ENCODE measurements at places on chromosomes 5 and 9.

- H3K4me3 ChIP-seq = no peak overlapping the region
- DNase-seq = no peak
- peaks cover 9% of the 10 kb centered on the region for H3K36me3 ChIP-seq
- H3K27me3 ChIP-seq = no peaks in the 10 kb centered on the region
- peak overlapping the region; percentile 30 for H3K27ac ChIP-seq
Observed at GRCh38 chr5:76413746-76414145, 10.7 kb downstream of the IQGAP2 start.

- no peaks in the 10 kb centered on the region for H3K4me1 ChIP-seq
- H3K27ac ChIP-seq = no peak overlapping the region
- H3K27me3 ChIP-seq = no peaks in the 10 kb centered on the region
- H3K4me3 ChIP-seq = no peak overlapping the region
Observed at GRCh38 chr5:41057940-41058339, 13.2 kb downstream of the MROH2B start.

- H3K4me1 ChIP-seq = no peaks in the 10 kb centered on the region
- H3K4me3 ChIP-seq = no peak overlapping the region
- H3K36me3 ChIP-seq = no peaks in the 10 kb centered on the region
- no peak for DNase-seq
- H3K27ac ChIP-seq = no peak overlapping the region
Observed at GRCh38 chr9:17894501-17895160, 315.8 kb downstream of the SH3GL2 start.

GRCh38 chr9:35306283-35306682 is 144.5 kb downstream of the UNC13B start:
- H3K36me3 ChIP-seq = no peaks in the 10 kb centered on the region
- no peaks in the 10 kb centered on the region for H3K27me3 ChIP-seq
- H3K4me1 ChIP-seq = no peaks in the 10 kb centered on the region
- H3K27ac ChIP-seq = no peak overlapping the region
- no peak for DNase-seq

- DNase-seq = no peak
- H3K27ac ChIP-seq = no peak overlapping the region
- H3K4me1 ChIP-seq = peaks cover 7% of the 10 kb centered on the region
- H3K36me3 ChIP-seq = no peaks in the 10 kb centered on the region
- no peaks in the 10 kb centered on the region for H3K27me3 ChIP-seq
- H3K4me3 ChIP-seq = no peak overlapping the region
Observed at GRCh38 chr5:61735531-61735930, 403.5 kb downstream of the ZSWIM6 start.

- no peak overlapping the region for H3K4me3 ChIP-seq
- H3K36me3 ChIP-seq = no peaks in the 10 kb centered on the region
- no peak overlapping the region for H3K27ac ChIP-seq
- no peaks in the 10 kb centered on the region for H3K4me1 ChIP-seq
- no peak for DNase-seq
Observed at GRCh38 chr5:134638760-134639201, 6.2 kb upstream of the SAR1B start.

GRCh38 chr5:59390074-59390659 is 503.4 kb downstream of the PDE4D start:
- DNase-seq = peak; percentile 48
- no peaks in the 10 kb centered on the region for H3K4me1 ChIP-seq
- no peaks in the 10 kb centered on the region for H3K36me3 ChIP-seq
- H3K27me3 ChIP-seq = no peaks in the 10 kb centered on the region

DNA sequence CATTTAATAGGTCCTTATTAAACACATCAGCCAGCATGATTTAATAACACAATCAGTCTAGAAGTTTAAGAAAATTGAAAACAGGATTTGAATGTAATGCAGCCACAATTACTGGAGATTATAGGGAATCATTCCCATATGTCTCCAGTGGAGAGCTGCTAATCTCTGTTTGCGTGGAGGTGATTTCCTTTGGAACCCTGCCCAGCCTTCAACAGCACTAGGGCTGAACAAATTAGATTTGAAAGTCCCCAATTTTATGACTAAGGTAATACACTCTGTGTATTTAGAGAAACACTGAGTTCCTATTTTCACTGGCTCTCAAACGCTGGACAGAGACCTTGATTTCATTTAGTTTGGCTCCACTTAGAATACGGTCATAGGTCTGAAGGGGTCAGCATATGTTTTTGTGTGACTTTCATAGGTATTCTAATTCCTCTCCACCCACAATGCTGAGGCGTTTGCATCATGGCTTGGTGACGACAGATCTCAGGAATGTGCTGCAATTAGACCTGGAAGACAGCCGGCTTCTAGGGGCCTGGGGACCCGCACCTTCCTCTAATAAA is 508.3 kb downstream of the EBF1 start:
- no peak overlapping the region for H3K4me3 ChIP-seq
- no peaks in the 10 kb centered on the region for H3K36me3 ChIP-seq
- peak; percentile 9 for DNase-seq
- no peak overlapping the region for H3K27ac ChIP-seq

DNA sequence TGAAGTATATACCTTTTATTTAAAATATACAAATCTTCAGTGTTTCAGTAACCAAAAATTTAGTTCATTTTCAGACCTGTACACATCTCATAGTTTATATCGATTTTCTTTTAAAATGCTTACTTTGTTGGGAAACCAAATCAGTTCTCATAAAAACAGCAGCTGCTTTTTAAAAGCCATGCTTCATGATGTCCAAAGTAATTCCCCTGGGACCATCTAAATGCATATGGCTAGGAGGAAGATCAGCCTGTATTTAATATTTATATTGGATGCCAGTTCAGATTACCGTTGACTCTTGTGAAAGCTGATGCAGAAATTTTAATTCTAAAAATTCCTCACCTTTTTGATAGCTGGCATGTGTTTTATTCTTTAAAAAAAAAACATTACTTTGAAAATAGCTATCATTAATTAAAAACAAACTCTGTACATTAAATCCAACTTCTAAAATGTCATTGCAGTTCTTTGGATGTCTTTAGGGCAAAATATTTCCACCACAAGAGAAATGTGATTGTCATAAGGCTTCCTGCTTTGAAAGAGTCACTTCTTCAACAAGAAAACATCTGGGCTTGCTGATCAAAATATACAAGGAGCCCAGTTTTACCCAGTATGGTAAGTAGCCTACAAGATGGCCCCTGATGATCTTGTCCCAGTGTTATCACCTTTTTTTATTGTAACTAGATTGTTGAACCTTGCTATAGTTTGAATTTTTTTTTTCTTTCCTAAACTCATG is 1242.9 kb upstream of the CDH6 start:
- no peak overlapping the region for H3K4me3 ChIP-seq
- no peak overlapping the region for H3K27ac ChIP-seq
- no peak for DNase-seq
- H3K27me3 ChIP-seq = no peaks in the 10 kb centered on the region

DNA sequence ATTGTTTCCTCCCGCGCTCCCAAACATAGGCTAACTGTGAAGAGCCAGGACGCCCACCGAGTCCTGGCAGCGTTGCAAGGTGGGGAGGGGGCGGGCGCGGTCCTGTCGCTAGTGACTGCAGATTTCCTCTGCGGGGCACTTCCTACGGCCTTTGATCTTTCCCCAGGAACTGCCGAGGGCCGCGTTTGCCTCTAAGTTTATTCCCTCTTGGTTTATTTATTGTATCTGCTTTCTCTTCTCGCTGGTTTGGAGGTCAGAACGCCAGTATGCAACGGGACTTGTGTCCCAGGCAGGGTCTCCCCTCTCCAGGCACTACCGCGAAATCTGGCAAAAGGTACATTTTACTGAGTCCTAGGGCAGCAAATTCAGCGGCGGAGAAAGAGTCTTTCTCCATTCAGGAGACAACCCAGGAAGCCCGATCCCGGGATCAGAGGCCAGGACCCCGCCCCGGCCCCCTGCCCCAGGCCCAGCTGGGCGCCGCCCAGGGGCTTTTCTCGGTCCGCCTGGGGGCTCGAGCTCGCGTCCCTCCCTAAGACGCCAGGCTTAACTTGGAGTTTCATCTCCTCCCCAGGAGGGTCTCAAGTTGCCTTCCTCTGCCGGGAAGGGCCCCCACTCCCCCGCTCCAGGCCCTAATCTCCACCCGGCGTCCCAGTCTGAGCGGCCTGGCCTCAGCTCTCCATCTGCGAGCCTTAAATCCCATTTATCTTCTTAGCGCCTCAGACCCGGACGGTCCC is 884 bp upstream of the EGFLAM start:
- H3K27ac ChIP-seq = no peak overlapping the region
- peaks cover 92% of the 10 kb centered on the region for H3K27me3 ChIP-seq

DNA sequence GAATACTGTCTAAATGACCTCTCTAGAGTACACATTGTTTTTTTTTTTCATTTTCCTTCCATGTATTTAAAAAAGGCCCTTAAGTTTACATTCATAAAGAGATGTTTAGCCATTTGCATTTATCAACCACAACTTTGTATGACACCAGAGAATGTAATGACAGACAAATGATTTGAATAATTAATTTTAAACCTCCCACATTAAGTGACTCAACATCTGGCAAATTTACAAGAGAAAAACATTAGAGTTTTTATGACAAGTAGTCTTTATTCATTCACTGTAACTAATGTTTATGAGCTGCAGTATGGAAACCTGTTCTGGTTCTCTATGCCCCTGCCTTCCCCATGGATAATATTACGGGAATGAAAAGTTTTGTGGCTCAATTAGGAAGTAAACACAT is 1093.8 kb upstream of the CDH9 start:
- no peaks in the 10 kb centered on the region for H3K27me3 ChIP-seq
- no peak overlapping the region for H3K27ac ChIP-seq
- H3K4me3 ChIP-seq = no peak overlapping the region
- no peaks in the 10 kb centered on the region for H3K4me1 ChIP-seq
- H3K36me3 ChIP-seq = no peaks in the 10 kb centered on the region
- DNase-seq = no peak

GRCh38 chr5:44294516-44294915 is 94.7 kb downstream of the FGF10 start:
- no peak overlapping the region for H3K27ac ChIP-seq
- no peak for DNase-seq
- H3K4me3 ChIP-seq = no peak overlapping the region
- no peaks in the 10 kb centered on the region for H3K36me3 ChIP-seq

DNA sequence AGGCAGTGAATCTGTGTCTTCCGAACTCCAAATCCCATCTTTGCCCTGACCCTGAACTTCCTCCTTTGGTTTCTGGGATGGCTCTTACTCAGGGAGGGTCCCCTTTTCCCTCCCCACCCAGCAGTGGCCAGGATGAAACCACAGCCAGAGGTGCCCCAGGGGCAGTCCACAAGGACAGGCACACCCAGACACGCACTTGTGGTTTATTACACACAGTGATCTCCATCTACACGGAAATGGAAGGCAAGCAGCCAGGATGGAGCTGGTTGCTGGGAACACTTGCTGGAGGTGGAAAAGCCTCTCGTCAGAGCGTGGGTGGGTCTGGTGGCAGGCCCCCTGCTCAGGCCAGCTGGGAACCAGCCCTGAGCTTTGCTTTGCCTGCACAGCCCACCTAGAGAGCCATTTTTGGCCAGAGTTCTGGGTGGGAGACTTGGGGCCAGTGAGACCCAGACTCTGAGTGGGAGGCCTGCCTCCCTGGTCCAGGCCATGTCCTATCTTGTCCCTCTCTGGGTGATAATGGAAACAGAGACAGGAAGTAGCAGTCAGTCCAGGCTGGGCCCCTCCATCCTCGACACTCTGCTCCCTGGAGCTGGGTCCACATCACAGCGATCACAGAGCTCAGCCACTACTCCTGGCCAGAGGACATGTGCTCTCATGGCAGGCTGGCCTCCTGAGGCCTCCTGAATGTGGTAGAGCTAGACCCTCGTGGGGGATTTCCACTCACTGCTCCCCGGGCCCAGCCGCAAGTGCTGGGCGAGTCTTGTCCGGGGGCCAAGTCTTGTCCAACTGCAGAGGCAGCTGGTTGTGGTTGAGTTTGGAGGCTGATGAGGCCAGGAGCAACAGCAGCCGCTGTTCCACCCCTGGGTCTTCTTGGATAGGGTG is 5.1 kb upstream of the PHYKPL start:
- no peak overlapping the region for H3K4me3 ChIP-seq
- no peaks in the 10 kb centered on the region for H3K27me3 ChIP-seq
- H3K27ac ChIP-seq = peak overlapping the region; percentile 59
- DNase-seq = no peak

DNA sequence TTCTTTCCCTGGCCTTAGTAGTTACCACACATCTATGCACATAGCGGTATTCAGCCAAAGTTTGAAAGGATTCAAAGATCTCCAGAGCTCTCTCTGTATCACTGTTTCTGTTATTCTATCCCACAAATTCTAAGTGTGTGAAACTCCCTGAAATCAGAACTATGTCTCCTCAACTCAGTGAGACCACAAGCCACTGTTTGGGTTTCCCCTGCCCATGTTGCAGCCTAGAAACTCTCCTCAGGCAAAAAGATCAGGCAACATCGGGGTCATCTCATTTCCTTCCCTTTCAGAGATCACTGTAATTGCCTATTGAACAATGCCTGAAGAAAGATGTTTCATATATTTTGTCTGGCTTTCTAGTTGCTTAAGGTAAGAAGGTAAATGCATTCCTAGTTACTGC is 135.6 kb downstream of the TMC1 start:
- no peak overlapping the region for H3K27ac ChIP-seq
- H3K4me3 ChIP-seq = no peak overlapping the region
- H3K4me1 ChIP-seq = no peaks in the 10 kb centered on the region
- H3K36me3 ChIP-seq = no peaks in the 10 kb centered on the region
- no peak for DNase-seq

GRCh38 chr5:92605591-92605990 is 975.4 kb downstream of the NR2F1-AS1 start:
- H3K36me3 ChIP-seq = no peaks in the 10 kb centered on the region
- H3K4me1 ChIP-seq = no peaks in the 10 kb centered on the region
- no peak overlapping the region for H3K27ac ChIP-seq
- no peak for DNase-seq

GRCh38 chr5:149611326-149611725 is 30.0 kb downstream of the ARHGEF37 start:
- H3K27me3 ChIP-seq = no peaks in the 10 kb centered on the region
- H3K27ac ChIP-seq = no peak overlapping the region
- H3K4me1 ChIP-seq = peaks cover 3% of the 10 kb centered on the region
- DNase-seq = peak; percentile 21

DNA sequence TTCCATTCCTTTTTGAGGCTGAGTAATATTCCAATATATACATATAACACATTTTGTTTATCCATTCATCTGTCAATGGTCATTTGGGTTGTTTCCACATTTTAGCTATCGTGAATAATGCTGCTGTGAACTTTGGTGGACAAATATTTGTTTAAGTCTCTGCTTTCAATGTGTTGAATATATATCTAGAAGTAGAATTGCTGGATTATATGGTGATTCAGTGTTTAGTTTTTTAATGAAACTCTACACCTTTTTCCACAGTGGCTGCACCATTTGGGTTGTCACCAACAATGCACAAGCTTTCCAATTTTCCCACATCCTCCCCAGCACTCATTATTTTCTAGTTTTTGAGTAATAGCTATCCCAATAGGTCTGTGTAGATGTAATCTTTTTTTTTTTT is 69.5 kb downstream of the ACTBL2 start:
- no peak for DNase-seq
- H3K27me3 ChIP-seq = no peaks in the 10 kb centered on the region
- peaks cover 4% of the 10 kb centered on the region for H3K4me1 ChIP-seq
- H3K36me3 ChIP-seq = no peaks in the 10 kb centered on the region
- H3K27ac ChIP-seq = no peak overlapping the region

GRCh38 chr5:51416149-51416548 is 32.9 kb downstream of the ISL1 start:
- no peak overlapping the region for H3K27ac ChIP-seq
- DNase-seq = no peak
- no peaks in the 10 kb centered on the region for H3K36me3 ChIP-seq
- no peak overlapping the region for H3K4me3 ChIP-seq
- H3K4me1 ChIP-seq = no peaks in the 10 kb centered on the region

GRCh38 chr9:92564982-92565381 is 29.2 kb upstream of the ECM2 start:
- no peaks in the 10 kb centered on the region for H3K4me1 ChIP-seq
- no peaks in the 10 kb centered on the region for H3K36me3 ChIP-seq
- no peak overlapping the region for H3K27ac ChIP-seq
- no peak for DNase-seq
- no peak overlapping the region for H3K4me3 ChIP-seq
- H3K27me3 ChIP-seq = no peaks in the 10 kb centered on the region
